ENCODE measurements at places on chromosomes 6 and 20.

GRCh38 chr20:46014517-46015396, 6.0 kb downstream of the MMP9 start:
- no peak for DNase-seq

- no peak for DNase-seq
These were observed 129.9 kb downstream of the EYA2 start for GRCh38 chr20:47024461-47024937.

- DNase-seq: no peak
These were observed 100.9 kb downstream of the TFAP2C start for GRCh38 chr20:56730003-56730402.

DNA sequence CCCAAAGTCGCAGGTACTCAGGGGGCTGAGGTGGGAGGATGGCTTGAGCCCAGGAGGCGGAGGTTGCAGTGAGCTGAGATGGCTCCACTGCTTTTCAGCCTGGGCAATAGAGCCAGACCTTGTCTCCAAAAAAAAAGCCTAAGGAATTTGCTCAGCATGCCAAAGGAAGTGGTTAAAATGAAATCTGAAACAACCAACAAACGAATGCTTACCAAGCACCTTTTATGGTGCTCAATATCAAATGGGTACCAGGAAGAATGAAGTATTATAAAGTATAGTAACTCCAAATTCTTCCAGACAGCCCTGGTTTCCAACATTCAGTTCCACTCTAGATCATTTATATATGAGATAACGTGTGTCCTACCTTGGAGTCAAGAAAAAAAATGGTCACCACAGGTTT, 14.0 kb downstream of the GMDS start:
- DNase-seq: no peak

DNA sequence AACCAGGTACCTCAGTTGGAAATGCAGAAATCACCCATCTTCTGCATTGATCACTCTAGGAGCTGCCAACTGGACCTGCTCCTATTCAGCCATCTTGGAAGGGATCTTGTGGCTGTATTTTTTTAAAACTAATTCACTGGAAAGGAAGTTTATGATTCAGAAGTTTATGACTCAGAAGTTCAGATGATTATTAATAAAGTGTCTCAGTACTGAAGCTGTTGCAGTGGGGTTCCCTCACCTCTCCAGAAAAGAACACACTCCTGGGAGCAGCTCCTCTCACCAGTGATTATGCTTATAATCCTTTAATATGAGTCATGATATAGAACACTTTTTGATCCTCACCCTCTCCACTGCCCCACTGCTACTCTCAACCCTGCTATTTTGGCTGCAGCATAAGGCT, 291.2 kb upstream of the HS3ST5 start:
- no peak for DNase-seq

GRCh38 chr20:55744896-55745295, 260.4 kb downstream of the CBLN4 start:
- DNase-seq: no peak

GRCh38 chr6:140548366-140548765, 1173.9 kb upstream of the CITED2 start:
- DNase-seq: no peak

DNA sequence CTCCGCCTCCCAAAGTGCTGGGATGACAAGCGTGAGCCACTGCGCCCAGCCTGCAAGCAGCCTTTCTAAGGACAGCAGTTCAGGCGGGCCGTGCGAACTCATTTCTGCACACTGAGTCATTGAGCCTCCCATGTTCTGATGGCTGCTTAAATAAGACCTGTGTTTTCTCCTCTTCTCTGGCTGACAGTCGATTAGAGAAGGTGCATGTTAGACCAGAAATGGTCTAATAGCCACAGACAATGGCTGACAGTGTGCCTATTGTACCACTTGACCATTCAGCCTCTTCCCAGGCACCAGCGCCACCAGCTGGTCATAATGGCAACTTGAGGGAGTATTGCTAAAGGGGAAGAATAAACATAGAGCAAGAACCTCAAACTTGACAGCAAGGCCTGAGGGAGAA, 6.2 kb downstream of the CST11 start:
- peak; percentile 54 for DNase-seq

DNA sequence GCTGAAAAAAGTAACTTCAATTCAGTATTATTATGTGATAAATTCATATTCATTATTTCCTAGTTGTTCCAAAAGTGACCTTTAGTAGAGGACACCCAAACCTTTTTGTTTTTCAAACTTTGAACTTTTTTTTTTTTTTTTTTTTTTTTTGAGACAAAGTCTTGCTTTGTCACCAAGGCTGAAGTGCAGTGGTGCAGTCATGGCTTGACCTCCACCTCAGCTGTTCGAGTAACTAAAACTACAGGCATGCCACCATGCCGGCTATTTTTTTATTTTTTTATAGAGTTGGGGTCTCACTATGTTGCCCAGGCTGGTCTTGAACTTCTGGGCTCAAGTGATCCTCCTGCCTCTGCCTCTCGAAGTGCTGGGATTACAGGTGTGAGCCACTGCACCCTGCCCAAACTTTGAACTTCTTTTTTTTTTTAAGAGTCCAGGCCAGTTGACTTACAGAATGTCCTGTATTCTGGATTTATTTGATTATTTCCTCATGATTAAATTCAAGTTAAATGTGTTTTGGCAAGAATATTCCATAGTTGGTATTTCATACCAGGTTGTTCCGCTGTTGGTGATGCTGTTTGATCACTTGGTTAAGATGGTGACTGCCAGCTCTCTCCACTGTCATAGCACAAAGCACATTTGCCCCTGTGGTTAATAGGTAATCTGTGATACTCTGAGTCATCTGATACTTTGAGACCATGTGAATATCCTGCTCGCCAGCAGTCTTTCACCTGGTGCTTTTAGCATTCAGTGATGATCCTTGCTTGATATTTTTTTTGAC, 48.0 kb downstream of the VAPB start:
- no peak for DNase-seq

GRCh38 chr20:58708246-58708931, 15.8 kb downstream of the NPEPL1 start:
- no peak for DNase-seq

DNA sequence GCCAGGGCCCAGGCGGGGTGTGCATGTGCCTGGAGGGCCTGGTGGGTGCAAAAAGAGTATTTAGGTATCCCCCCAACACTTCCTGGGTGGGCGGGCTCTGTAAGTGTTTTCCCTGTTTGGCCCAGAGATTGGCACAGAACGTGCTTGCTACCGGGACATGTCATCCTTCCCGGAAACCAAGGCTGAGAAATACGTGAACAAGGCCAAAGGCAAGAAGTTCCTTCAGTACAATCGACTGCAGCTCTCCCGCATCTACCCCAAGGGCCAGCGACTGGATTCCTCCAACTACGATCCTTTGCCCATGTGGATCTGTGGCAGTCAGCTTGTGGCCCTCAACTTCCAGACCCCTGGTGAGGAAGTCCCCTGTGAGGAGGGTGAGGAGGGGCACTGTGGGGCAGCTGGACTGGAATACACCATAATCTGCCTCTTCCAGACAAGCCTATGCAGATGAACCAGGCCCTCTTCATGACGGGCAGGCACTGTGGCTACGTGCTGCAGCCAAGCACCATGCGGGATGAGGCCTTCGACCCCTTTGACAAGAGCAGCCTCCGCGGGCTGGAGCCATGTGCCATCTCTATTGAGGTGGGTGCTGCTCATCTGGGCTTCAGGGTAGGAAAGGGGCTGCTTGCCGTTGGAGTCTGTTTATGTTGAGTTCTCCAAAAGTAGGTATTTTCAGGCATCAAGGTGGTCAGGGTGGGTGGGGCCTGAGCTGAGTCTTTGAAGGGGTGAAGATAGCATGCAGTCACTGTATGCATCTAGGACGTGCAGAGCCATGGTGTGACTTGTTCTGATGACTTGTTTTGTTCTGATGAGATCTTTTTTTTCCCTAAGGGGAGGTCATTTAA, 35.2 kb downstream of the PLCG1 start:
- DNase-seq: no peak

GRCh38 chr6:18266523-18266912, 2.2 kb upstream of the DEK start:
- DNase-seq: no peak

- DNase-seq: no peak
These were observed 255.1 kb upstream of the NOX3 start for GRCh38 chr6:155710704-155711103.

GRCh38 chr6:40532349-40533000, 54.7 kb downstream of the LRFN2 start:
- DNase-seq: peak; percentile 85

- DNase-seq: no peak
These were observed 10.9 kb downstream of the RFX6 start for GRCh38 chr6:116887894-116888293.

DNA sequence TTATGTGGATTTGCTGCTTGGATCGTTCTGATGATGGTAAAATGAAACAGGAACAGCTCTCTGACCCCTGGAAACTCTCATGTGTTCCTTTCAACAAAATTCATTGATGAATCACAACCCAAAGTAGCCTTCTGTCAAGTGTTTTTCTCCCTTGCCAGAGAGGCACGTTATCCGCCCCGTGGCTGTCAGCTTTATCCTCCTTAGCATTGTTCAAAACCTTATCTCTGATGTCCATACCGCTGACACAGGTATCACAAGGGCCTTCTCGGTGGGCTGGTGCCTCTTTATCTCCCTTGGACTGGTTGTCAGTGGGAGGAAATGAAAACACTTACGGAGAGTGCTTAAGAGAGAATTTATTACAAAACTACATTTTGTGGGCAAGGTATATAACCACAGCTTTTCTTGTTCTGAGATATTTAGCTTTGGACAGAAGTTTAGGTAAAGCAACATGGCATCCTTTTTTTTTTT, 84.9 kb downstream of the TIAM2 start:
- DNase-seq: no peak

- DNase-seq: no peak
These were observed 246.1 kb downstream of the FOXA2 start for GRCh38 chr20:22338140-22338708.

GRCh38 chr20:14817101-14817500, 479.7 kb upstream of the FLRT3 start:
- DNase-seq: no peak

DNA sequence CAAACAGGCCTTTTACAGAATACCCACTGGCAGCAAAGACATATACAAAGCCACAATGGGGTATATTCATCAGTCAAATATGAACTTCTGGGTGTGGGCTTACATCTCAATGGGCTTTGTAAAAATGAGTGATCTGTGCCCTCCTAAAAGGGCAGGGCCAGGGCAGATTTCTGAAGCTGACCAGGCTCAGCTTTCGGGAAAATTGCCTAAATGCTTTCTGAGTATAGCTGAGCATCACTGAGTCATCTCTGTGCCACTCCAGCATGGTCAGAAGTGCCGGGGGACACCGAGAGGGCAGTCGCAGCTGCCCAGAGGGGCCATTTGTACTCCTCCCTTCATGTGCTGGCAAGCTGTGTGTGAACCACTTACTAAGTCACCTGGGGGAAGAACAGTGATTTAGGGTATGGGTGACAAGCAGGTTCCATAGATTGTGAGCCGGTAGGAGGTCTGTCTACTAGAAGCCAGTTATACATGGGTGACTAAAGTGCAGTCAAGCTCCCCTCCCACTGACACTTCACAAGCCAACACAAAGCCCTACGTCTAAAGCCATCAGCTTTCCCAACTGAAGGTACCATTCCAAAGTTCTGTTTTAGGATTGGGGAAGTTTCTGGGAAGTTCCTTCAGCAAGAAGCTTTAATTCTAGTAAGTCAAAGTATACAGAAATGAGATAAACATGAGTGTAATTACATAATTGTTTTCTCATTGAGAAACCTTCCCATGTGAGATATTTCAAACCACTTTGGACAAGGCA, 147.6 kb upstream of the TAB2 start:
- DNase-seq: no peak

DNA sequence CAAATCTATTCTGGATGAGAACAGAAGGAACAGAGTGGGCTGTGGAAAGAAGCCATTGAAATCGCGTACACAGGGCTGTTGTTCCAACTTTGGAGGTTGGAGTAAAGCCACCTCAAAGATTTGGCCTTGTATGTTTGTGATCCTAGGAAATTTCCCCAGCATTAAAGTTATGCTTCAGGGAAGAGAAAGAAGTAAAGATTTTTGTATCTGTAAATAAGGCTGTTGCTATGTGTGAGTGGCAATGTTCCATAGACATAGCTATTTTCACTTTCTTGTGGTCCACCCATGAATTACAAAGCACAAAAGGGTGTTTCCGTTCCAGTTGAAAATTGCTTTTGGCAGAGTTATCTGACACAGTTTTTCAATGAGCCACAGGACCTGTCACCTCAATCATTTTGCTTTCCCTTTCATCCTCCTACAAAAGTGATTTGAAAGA, 321.3 kb downstream of the TFAP2B start:
- DNase-seq: no peak

DNA sequence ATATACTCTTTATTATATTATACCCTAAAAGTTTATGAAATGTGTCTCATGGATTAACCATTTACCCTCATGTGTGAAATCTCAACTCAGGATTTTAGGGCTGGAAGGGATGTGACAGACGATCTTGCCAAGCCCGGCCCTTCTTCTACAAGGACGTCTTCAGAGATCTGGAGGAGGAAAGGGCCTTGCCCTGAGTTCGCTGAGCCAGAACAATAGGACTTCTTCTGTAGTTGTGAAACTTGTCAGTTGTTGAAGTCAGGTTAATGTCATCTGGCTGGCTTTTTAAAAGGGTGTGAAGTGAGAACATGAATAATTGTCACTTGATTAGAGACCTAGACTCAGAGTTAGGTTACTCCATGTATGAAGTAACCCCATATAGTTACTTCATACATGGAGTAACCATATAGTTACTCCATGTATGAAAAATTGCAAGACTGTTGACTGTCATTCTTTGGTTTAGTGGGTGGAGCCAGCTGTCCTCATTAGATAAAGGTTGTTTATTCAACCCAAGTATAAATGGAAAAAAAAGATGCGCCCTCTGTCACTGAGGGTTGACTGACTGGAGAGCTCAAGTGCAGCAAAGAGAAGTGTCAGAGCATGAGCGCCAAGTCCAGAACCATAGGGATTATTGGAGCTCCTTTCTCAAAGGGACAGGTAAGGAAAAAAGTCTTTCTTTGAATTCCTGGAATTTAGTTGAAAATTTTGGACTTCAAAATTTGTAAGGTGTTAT, at the start of gene ARG1:
TSS of gene ARG1 (plus strand) at position 541 of the 730 bp plus-strand sequence. CDS start at position 598, 57 bp downstream.
- no peak for DNase-seq

DNA sequence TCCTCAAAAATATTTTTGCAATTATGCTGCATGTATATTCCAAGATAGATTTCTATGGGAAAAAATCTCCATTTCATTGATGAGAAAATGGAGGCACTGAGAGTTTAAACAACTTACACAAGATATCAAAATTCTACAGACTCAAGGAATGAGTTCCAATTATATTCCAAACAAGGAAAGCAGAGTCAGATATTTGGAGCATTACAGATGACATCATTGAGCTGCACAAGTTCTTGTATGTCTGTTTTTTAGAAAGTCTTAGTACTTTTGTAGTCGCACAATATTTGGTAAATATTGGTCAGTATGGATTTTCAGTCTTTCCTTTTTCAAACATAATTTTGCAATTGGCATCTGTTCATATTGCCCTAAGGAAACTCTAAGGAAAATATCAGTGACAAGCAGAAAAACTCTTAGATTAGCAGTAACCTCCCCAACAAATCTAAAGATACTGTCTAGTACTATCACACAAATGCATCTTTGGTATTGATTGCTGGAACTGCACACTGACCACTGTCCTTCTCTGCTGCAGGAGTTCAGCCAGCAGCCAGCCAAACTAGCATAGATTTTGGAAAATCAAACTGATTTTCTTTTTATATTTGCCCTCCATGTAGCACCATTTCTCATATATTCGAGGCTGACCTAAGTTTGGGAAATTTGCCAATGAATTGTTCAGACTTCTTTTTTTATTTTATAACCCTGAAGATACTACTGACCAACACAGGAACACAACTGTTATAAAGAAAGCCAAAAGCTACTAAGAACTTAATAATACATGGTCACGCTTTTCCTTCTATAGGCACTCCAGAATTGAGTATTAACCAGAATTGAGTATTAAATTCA, 51.7 kb upstream of the TBX18 start:
- no peak for DNase-seq

- no peak for DNase-seq
These were observed 15.5 kb upstream of the CARMIL1 start for GRCh38 chr6:25263657-25264056.

Measured in NCI-H748 treated with DMSO at 0.1 percent for 48 hours (cell line).